ENCODE measurements at places on chromosomes 2 and 18.

GRCh38 chr2:14907014-14907612 is 274.6 kb downstream of the LRATD1 start:
- DNase-seq = no peak

- no peak for DNase-seq
Measured at GRCh38 chr2:32532961-32533360, 94.9 kb upstream of the TTC27 start.

- DNase-seq = no peak
Measured at GRCh38 chr18:47247416-47248114, 3.9 kb downstream of the SKOR2 start.

- DNase-seq = no peak
Measured at GRCh38 chr2:173851141-173851641, 114.0 kb downstream of the SP3 start.

DNA sequence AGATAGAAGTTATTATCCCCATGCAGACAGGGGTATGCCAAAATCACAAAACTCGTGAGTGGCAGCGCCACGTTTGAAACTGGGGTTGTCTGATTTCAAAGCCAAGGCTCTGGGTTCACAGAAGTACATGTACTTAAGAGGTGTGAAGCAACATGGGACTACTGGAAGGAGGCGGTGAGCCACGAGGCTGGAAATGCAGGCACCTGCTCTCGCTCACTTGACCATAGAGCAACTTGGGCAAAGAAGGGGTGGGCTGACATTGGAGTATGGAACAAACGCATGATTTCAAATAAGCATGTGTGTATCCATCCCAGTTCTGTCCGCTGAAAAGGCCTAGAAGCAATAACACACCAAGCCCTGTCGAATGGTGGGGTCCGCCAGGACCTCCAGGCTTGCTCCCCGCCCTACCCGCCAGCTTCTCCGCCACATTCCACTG is 593 bp upstream of the ACTR2 start:
- DNase-seq = no peak
